ENCODE measurements at places on chromosomes 7 and 10. TPM values are rescaled to one million over a fixed set of nuclear protein-coding genes. Genes with fewer than 3 reads are reported as not detected.

The NME8 gene
- not detected for total RNA-seq

The CALML5 gene
- not detected for total RNA-seq

The SLC13A1 gene
- total RNA-seq = not detected

The SNX8 gene
- 9.6 TPM for total RNA-seq

The CXCL12 gene
- 125 TPM for total RNA-seq

The PARD3 gene
- 32.3 TPM for total RNA-seq

The ANKRD1 gene
- 2.3 TPM for total RNA-seq

The LIPJ gene
- 0.47 TPM for total RNA-seq

The UCMA gene
- not detected for total RNA-seq

The TAS2R5 gene
- total RNA-seq = 0.47 TPM

The BAMBI gene
- total RNA-seq = 2.3 TPM

The GALNT17 gene
- 2.0 TPM for total RNA-seq
